ENCODE measurements at places on chromosomes 13 and 19. TPM values are rescaled to one million over a fixed set of nuclear protein-coding genes. Genes with fewer than 3 reads are reported as not detected.

DNA sequence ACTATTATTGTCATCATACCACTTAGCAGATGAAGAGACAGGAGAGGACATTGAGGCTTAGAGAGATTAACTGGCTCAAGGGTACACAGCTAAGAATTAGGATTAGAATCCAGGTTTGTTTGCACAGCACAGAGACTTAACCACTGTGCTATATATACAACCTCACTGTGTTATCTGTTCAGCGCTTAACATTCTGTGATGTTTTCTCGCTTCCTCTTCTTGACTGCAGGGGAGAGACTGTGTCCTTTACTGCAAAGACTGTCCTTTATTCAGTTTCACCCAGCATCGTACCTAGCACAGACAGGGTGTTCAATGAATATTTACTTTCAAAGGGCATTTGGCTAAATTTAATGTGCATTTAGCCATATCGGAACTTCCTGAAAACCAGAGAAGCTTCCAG lies 54.9 kb upstream of the PCDH8 start:
- DNase-seq = no peak

DNA sequence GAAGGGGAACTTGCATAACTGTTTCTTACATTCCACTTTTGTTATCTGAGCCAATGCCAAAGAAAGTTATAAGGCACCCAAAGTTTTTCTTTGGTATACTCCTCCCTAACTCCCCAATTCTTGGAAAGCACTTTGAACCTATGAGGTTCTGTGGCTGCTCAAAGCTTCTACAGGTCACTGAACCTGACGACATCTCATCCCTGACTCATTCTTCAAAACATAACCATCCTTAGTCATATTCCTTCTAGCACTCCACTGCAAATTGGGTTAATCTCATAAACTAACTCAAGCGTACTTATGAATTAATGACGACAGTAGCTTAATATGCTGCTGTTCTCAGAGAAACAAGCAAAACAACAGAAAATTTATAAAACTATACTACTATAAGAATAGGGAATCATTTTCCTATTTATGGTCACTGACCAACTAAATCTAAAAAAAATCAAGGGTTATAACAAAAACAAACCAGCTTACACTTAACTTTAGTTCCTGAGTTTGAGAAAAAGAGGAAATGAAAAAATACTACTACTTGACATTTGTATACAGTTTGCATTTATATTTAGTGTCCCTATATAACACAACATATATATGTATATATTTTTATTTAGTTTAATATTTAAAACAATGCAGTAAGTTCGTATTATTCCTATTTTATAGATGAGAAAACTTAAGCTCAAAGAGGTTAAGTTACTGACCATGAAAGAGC lies 69.1 kb downstream of the CAB39L start:
- no peak for DNase-seq

ANKRD24 gene
- total RNA-seq = 0.66 TPM

ZNF285 gene
- total RNA-seq = 6.3 TPM

GRCh38 chr19:17846146-17846545 lies 1.6 kb downstream of the JAK3 start:
- DNase-seq = no peak

- DNase-seq = no peak
These were observed 41.9 kb upstream of the POSTN start for GRCh38 chr13:37640499-37640898.

HCN2 gene
- 0.50 TPM for total RNA-seq

- DNase-seq = no peak
These were observed 81.6 kb downstream of the ESD start for GRCh38 chr13:46715363-46715762.

CACNG8 gene
- total RNA-seq = not detected

- DNase-seq = no peak
These were observed 1.4 kb downstream of the RNF126 start for GRCh38 chr19:661427-662196.

DNA sequence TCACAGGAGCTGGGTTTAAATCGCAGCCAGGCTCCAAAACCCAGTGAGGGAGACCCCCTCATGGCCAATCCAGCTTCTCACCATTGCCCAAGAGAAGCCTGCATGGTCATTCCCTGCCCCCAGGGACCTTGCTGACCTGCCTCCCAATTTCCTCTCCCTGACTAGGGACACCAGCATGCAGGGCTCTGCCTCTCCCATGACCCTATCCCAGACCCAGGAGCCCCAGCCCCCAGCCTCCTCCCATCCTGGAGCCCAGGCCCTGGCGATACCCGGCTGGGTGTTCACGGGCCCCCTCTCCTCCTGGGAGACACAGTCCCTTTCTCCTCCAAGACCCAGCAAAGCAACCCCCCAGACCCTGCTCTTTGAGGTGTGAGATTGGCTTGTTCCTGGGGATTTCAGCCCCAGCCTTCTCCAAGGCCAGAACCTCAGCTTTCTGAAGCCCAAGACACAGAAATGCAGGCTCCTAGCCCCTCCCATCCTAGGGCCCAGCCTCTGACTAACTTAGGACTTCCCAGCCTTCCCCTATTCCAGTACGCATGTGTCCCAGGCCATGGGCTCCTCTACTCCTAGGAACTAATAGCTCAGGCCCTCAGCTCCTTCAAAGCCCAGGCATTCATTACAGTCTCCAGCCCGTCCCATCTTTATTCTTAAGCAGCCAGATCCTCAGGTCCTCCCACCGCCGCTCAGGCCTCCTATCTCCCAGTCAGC lies 1.1 kb downstream of the GYS1 start:
- DNase-seq = no peak

DNA sequence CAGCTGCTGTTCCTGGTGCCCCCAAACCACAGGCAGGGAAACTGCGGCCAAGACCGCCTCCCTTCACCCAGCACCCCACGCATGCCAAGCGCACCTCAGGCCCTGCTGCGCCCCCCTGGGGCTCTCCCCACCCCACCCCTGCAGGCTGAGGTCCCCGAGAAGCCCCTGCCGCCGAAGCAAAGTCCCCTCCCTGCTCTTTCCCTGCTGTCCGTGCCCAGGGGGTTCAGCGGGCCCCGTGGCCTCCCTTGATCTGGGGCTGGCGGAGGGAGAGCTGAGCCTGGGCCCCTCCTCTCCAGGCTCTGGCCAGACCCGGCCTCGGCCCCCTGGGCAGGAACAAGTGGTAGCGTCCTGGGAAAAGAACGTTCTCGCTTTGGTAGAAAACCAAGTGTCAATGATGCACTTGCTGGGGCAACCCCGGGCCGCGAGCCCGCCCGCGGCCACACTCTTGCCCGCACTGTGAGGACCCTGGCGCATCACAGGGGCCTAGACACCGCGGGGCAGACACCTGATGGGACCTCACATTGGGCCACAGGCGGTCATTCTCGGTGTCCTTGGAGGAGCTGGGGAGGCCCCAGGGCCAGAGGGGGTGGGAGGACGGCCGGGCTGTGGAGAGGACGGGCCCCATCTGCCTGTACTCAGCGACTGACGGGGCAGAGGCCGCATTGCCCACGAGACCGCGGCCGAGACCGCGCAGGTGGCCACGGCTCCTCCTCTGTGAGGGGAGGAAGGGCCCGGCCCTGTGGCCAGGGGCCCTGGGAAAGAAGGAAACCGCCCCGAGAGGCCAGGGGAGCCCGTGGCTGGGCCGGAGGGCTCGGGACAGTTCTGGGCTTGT lies 29.0 kb downstream of the GPX4 start:
- no peak for DNase-seq

DNA sequence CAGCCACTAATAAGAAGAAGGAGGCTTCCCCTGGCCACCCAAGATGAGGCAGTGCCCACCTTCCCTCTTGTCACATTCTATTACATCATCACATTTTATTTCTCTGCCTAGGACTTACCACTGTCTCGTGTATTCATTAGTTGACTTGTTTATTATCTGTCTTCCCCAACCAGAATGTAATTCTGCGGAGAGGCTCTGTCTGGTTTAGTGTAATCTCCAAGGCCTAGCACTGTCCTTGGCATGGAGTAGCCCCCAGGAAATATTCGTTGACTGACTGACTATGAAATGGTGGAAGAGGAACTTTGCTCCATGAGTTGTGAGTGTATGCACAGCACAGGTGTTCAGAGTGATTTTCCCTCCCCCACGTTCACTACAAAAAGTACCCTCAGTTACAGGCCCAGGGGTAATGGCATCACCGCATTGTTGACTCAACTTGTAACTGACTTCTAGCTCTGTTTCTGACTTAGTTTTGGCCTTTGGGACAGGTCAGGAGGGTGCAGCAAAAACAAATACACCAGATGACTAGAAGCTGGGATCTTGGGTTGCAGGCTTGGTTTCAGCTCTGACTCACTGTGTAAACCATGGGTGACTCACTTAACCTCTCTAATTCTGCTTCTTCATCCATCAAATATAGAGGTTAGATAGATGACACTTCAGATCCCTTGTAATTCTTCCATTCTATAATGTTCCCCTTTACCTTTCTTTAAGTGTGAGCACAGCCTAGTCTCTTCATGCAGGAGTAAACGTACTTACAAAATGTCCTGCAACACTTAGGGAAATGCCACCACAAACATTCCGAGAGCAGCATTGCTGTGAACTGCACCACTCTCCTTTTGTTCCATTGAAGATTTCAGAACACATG lies 229.7 kb downstream of the KCNRG start:
- no peak for DNase-seq

DNA sequence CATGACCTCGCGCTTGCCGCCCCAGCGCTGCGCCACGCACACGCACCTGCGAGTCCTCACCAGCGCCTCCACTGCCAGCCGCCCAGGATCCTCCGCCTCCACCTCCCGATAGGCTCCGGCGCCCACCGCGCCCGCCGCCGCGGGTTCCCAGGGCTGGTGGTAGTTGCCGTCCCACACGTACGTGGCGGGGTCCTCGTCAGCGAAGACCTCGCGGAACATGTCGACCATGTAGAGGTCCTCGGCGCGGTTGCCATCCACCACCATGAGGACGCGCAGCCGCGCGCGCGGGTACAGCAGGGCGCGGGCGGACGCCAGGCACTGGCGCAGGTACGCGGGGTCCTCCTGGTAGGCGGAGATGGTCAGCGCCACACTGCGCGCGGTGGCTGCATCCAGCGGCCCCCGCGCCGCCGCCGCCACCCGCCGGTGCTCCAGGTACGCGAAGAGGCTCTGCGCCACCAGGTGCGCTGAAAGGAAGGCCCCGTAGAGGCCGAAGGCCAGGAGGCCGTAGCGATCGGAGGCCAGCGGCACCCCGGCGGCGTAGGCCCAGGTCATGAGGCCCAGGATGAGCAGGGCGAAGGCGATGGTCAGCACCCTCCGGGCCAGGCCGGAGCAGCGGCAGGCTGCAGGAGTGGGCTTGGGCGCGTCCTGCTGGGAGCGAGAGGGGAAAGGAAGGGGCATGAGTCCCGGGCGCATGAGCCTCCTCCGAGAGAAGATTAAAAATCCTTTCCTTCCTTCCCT lies 4.4 kb downstream of the HAS1 start:
- no peak for DNase-seq

GRCh38 chr13:50794226-50794625 lies 49.3 kb downstream of the DLEU7 start:
- no peak for DNase-seq

GRCh38 chr13:84686458-84686857 lies 804.2 kb upstream of the SLITRK1 start:
- DNase-seq = no peak

GRCh38 chr19:17762505-17763229 lies 11.4 kb downstream of the FCHO1 start:
- DNase-seq = no peak

DNA sequence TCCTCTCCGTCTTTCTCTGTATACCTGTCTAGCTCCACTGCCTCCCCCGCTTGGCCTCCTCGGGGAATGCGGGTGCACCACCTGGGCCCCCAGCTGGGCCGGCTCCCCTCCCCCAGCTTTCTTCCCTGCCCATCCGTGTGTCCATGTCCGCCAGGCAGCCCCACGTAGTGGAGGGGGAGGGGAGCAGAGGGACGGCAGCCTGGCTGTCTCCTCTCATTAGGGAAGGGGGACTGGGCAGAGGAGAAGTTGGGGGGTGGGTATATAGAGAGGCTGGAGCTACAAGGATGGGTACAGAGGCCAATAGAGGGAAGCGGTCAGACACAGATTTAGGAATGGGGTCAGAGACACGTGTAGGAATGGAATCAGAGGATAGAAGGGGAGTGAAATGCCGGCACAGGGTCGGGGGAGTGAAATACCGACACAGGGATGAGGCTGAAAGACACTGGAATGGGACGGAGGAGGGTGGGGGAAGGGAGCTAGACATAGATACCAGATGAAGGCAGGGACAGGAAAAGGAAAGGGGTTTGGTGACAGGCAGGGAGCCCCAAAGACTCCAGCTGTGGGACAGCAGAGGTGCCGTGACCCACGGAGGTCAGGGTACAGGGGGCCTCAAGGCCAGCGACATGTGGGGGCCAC lies 2.8 kb downstream of the NECTIN2 start:
- no peak for DNase-seq

ZNF714 gene
- total RNA-seq = 2.3 TPM

ATXN8OS gene
- total RNA-seq = not detected

DNA sequence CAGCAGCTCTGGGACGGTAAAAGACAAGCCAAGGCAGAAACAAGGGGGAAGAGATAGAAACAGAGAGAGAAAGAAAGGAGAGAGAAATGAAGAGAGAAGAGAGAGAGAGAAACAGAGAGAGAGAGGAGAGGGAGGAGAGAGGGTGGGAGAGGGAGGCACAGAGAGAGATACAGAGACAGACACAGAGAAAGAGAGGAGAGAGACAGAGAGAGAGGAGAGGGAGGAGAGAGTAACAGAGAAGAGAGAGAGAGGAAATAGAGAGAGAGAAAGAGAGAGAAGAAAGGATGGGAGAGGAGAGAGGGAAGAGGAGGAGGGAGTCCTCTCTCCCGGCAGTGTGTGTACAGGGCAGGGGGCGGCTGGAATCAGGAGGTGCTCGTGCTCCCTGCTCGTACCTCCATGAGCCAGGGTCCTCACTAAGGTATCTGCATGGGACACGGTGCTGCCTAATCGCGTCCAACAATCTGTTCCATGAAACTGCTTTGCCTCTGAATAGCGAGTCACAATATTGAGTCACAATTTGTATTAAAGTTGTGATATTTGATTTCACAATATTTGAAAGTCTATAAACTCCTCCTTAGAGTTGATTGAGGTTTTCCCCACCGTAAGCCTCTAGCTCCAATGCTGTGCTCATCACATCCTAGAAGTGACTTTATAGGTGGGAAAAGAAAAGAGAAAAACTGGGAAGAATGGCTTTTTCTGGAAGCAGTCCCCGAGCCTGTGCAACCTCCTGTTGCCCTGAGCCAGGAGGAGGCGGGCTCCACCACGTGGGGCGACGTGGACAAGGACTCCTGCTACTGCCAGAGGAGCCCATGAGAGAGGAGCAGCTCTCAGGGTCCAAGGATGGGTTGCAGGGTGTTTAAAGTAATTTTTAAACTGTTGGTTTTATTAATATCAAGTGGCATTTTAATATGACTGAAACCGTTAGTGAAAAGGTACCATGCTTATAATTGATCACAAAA lies 81.7 kb upstream of the ARHGEF7 start:
- DNase-seq = no peak

- DNase-seq = no peak
These were observed 7.7 kb downstream of the ZNF614 start for GRCh38 chr19:52020506-52020905.

CNFN gene
- 2.5 TPM for total RNA-seq

SPRED3 gene
- total RNA-seq = 0.66 TPM

DNA sequence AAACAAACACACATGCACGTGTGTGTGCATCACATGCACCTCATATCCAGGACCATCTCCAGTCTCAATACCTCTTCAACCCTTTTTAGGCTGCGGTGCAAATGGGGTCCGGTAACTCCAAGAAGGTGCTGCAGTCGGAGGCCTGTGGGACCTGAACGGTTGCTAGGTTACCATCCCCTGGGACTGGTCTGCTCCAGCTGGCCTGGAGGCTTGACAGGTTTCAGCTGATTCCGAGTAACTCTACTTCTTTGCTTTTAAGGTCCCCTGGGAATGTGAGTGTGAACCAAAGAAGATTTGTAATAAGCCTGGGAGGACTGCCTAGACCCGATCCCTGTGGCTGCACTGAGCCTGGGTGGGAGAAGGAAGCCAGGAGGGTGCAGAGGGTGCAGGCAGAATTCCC lies 117.5 kb downstream of the CCNA1 start:
- no peak for DNase-seq

GRCh38 chr19:6765738-6766356 lies 1.4 kb downstream of the SH2D3A start:
- DNase-seq = no peak
